AG09309 (cell line): ENCODE measurements at places on chromosomes 7 and 10.

GRCh38 chr7:88062238-88062637 lies 128.2 kb downstream of the ADAM22 start:
- DNase-seq: no peak

GRCh38 chr10:59181668-59182067 lies 5.2 kb downstream of the PHYHIPL start:
- peak; percentile 37 for DNase-seq

- DNase-seq: no peak
These were observed 66.8 kb downstream of the POU6F2 start for GRCh38 chr7:39044489-39044888.

GRCh38 chr7:98956937-98957336 lies 78.6 kb downstream of the TRRAP start:
- no peak for DNase-seq

- no peak for DNase-seq
These were observed 305.7 kb downstream of the FZD1 start for GRCh38 chr7:91569728-91570457.

DNA sequence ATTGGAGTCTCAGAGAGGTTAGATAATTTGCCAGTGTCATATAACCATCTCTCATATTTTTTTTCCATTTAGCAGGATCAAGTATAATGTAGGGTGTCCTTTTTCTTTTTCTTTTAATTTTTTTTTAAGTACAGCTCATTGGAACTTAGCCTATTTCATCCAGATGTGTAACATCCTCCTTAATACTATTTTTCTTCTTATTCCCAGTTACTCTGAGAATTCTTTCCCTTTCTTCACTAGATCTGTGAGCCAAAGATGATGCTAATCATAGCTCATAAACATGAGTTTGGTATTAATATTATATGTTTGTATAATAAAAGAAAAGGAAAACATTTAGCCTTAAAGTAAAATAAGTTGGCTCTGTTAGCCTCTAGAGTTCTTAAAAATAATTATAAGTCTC lies 32.8 kb downstream of the PPP1R9A start:
- no peak for DNase-seq

- DNase-seq: no peak
These were observed 69.0 kb downstream of the TNRC18 start for GRCh38 chr7:5354460-5355232.

DNA sequence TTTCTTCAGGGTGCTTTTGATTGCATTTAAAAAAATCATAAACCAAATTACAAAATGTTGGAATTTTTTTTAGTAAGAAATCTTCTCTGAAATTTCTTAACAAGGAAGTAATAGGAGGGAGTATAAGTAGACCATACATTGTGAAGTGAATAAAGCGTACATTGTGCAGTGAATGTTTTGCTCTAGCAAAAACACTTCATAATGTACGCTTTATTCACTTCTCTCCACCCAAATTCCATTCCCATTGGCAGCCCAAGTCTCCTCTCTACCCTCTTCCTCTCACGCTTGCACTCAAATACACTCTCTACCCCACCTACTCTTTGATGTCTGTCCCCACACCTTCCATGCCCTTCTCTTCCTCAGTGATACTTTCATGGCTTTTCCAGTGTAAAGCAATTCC lies 241.0 kb downstream of the PPP1R3A start:
- DNase-seq: no peak

DNA sequence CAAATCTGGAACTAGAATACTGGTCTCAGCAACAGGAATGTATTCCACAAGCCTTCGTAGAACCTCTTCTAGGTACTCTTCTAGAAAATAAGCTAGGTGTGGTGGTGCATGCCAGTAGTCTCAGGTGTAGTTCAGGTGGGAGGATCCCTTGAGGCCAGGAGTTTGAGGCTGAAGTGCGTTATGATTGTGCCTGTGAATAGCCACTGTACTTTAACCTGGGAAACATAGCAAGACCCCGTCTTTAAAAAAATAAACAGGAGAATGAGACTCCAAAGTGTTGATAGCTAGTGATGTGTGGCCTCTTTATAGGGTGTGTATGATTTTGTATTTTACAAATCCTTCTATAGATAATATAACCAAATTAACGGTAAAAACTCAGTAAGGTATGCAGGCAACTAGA lies 1.5 kb upstream of the ZNF775 start:
- DNase-seq: no peak

GRCh38 chr7:27173956-27174873 lies at the start of gene HOXA10:
TSS of gene HOXA10 (minus strand) at chr7:27174320. CDS start at chr7:27174306, 14 bp downstream.
- DNase-seq: no peak

DNA sequence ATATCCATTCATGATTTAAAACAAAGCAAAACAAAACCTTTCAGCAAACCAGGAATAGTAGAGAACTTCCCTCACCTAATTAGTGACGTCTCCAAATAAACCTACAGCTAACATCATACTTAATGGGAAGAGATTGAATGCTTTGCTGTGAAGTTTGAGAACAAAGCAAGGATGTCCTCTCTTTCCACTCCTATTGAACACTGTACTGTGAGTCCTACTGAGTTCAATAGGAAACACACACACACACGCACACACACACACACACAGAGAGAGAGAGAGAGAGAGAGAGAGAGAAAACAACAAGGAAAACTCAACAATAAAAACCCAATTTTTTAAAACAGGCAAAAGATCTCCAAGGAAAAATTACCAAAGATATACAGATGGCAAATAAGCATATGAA lies 32.3 kb downstream of the PODXL start:
- DNase-seq: no peak
